ENCODE measurements at places on chromosomes 16 and 17. TPM values are rescaled to one million over a fixed set of nuclear protein-coding genes. Genes with fewer than 3 reads are reported as not detected.

Gene ALDH3A2
- 117 TPM for total RNA-seq

Gene OR1A1
- not detected for total RNA-seq

Gene SLC35G3
- not detected for total RNA-seq

Gene NOD2
- total RNA-seq = not detected

Gene SYT17
- 10.6 TPM for total RNA-seq

DNA sequence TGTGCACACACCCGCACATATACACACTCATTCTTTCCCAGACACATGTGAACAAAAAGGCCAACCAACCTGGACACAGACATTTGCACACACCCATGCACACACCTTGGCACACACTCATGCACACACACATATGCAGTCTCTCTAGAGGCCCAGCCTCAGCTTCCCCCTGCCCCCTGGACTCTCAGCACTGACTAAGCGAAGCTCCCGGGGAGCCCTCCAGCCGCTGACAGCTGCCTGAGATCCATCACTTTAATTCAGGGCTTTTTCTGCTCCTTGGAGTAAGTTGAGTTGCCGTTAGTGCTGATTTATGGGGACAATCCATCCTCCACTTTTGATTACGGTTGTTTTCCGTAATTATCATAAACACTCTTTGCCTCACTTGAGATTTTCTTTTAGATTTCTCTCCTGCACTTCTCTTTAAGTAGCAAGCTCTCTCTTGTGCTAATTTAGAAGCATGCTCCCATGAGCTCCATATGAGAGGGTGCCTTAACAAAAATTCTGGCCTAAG, 158.6 kb upstream of the CDC42EP4 start:
- DNase-seq = no peak

DNA sequence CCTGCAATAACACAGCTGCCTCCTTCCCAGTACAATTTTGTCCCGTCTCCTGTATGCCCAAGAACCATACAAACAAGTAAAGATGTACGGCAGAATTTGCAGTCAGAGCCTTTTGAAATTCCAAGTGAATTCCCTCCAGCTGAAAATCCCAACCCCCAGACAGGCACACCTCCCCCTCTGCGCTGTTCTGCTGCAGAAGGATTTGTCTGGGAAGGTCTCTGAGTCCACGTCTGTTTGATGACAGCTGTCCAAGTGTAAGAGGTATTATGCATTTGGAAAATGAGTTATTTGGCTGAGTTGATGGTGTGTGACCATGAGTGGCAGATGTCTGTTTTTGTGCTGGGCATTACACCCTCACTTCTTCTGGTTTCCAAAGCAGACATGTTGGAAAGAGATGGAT, 104.9 kb upstream of the HS3ST4 start:
- no peak for DNase-seq

DNA sequence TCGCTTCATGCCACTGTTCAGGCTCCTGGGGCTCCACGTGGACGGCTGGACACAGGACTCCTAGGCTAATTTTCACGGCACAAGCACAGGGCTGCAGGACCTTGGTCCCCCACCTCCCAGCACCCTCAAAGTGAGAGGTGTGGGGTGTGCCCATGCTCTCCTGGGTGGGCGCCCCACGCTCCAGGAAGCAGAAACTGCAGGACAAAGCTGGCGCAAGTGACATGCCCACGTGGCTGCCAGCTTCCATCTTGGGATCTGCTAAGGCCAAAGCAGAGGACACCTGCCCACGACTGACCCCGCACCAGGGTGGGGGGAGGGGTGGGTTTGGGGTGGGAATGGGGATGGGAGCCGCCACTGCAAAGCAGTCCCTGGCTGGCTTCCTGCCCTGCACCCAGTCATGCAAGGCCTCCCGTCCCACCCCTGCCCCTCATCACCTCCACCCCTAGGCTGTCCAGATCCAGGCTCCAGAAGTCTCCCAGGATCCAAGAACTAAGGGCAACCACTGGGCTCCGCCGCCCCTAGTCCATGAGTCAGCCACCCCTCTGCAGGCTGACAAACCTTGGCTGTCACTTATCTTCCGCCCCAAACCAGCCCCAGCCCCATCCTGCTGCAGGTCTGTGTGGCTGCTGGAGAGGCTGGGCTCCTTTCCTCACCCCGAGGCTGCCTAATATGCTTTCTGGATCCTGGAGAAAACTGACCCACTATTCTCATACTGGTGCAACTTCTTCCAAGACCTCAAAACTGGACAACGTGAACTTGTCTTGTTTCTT, 11.1 kb downstream of the USP6 start:
- DNase-seq = no peak

- peak; percentile 7 for DNase-seq
Measured at GRCh38 chr17:57004944-57005579, 27.1 kb downstream of the SCPEP1 start.

DNA sequence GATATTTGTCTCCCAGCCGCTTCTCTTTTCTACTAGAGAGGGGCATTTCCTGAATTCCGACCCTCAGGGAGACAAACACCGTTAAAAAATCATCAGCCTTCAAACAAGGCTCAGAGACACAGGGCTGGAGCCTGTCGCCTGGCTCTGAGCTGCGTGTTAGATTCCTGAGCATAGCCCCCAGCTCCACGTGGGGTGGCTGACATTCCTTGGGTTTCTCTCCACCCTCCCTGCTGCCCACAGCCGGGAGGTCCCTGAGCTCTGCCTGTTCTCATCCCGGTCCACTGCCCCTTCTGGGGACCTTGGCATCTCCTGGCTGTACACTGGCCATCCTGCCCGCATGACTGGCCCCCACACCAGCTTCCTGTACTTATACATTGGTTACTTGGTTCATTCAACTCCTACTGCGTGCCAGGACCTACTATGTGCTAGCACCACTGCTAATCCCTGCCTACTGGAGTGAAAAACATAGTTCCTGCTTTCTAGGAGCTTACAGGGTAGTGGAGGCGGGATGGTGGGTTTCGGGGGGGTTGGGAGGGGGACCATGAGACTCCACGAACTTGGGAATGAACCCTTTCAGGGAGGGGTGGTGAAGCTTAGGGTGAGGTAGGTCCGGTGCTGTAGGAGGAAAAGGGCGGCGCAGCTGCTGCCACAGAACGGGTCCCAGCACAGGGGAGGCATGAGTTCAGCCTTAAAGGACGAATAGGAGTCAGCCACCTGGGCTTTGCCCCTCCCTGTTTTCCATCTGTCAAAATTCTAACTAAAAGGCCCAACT, 52.1 kb upstream of the TMEM132E start:
- no peak for DNase-seq

DNA sequence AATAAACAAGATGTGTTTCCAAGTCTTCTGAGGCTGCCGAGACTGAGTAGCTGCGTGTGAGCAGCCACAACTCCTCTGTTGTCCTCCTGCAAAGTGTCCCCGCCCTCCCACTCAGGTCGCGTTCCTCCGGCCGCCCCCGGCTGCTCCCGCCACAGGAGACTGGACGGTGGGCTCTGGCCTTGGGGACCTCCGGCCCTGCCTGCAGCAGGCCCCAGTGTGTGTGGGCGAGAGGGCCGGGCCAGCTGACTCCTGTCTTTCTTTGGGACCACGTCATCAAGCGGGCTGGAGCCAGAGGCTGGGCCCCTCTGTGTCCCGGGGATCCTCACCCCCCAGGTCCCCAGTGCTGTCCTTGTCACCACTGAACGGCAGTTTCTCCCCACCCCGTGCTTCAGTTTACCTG, 175.3 kb downstream of the NPIPB11 start:
- DNase-seq = peak; percentile 40

DNA sequence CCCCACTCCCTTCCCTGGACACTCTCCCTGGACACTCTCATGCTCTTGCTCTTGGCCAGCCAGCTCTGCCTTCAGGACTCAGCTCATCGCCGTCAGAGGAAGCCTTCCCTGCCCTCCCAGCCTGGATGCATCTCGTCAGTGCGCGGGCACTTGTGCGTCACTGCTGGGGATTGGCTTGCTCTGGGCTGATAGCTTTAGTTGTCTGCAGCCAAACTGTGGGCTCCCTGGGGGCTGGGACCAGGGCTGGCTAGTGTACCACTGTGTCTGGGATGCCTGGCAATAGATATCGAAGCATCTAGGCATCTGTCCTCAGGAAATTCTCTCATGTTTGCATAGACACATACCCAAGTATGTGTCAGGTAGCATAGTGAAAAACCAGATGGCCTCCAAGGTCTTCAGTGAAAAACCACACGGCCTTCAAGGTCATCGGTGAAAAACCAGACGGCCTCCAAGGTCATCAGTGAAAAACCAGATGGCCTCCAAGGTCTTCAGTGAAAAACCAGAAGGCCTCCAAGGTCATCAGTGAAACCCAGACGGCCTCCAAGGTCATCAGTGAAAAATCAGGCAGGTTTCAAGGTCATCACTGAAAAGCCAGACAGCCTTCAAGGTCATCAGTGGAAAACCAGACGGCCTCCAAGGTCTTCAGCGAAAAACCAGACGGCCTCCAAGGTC, 72.0 kb downstream of the CMIP start:
- DNase-seq = no peak

- no peak for DNase-seq
Measured at GRCh38 chr17:83005639-83006038, 73.8 kb upstream of the METRNL start.

DNA sequence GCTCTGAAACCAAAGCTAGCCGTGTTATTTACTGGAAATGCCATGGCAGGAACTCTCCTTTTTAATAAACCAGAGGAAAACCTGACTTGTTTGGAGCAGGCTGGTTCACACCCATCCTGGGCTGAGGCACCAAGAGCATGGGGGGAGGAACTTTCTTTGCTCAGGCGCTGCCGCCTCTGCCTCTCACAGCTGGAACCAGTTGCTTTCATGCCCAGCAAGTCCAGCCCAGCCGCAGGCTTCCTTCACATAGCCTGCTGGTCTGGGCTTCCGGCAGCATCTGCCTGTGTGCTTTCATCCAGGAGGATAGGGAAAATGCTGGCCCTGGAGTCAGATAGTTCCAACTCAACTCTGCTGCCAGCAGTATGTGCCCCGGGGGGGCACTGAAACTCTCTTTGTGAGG, 88.1 kb upstream of the ASIC2 start:
- DNase-seq = peak; percentile 4

GRCh38 chr17:12613566-12613965, 52.1 kb upstream of the MYOCD start:
- DNase-seq = peak; percentile 83

- DNase-seq = no peak
Measured at GRCh38 chr17:2218426-2218825, 85.2 kb downstream of the SMG6 start.

- no peak for DNase-seq
Measured at GRCh38 chr16:70659953-70660671, 13.8 kb downstream of the IL34 start.

DNA sequence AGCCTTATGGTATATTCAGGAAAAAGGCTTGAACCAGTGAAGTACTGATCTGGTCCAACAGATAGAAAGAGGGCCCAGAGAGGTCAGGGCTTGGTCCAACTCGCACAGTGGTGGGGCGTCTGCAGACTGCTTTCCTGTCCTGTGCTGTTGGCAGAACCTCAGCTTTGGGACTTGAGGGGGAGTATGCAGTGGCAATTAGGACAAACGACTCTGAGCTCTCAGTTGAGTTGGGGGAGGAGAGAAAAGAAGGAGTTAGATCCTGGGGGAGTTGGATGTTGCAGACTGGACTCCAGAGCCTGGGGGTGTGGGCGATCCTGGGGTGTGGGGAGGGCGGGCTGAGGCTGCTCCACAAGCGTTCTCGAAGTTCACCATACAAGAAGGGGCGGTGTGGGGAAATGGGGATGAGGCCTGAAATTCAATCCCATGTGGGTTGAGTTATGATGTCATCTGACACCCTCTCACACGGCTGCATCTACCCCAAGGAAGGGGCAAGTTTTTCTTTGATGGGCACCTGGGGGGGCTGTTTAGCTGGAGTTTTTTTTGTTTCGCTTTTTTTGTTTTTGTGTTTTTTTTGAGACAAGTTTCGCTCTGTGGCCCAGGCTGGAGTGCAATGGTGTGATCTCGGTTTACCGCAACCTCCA, 14.6 kb downstream of the GRB7 start:
- no peak for DNase-seq
